IgD-negative memory B cell (primary cell): ENCODE measurements at places on chromosomes 2 and 18. TPM values are rescaled to one million over a fixed set of nuclear protein-coding genes. Genes with fewer than 3 reads are reported as not detected.

The MYO3B gene
- polyA plus RNA-seq: 0.23 TPM

The POMC gene
- polyA plus RNA-seq: 10.1 TPM

The IER3IP1 gene
- 12.7 TPM for polyA plus RNA-seq

The CWC22 gene
- polyA plus RNA-seq: 25.8 TPM

The PLGLB1 gene
- polyA plus RNA-seq: 1.5 TPM

The GPR155 gene
- 1.6 TPM for polyA plus RNA-seq

The NR4A2 gene
- polyA plus RNA-seq: 22.7 TPM

The MEP1B gene
- 0.35 TPM for polyA plus RNA-seq

The DYSF gene
- 0.34 TPM for polyA plus RNA-seq

The PROKR1 gene
- polyA plus RNA-seq: not detected

The SUMO1 gene
- polyA plus RNA-seq: 138 TPM

The TRIP12 gene
- polyA plus RNA-seq: 51.5 TPM

The PEX13 gene
- 10.0 TPM for polyA plus RNA-seq

The DSEL gene
- not detected for polyA plus RNA-seq

The FAHD2B gene
- 13.6 TPM for polyA plus RNA-seq

The SSB gene
- 116 TPM for polyA plus RNA-seq

The GCG gene
- polyA plus RNA-seq: not detected

The PIEZO2 gene
- polyA plus RNA-seq: not detected

The ARL5A gene
- polyA plus RNA-seq: 70.7 TPM

The STAT1 gene
- 73.8 TPM for polyA plus RNA-seq

The FSHR gene
- polyA plus RNA-seq: not detected

The NCKAP5 gene
- not detected for polyA plus RNA-seq

The C2orf92 gene
- 1.4 TPM for polyA plus RNA-seq

The PLEKHA3 gene
- 36.5 TPM for polyA plus RNA-seq

The GTF2A1L gene
- not detected for polyA plus RNA-seq

The MYO5B gene
- polyA plus RNA-seq: 1.2 TPM

The HRH4 gene
- not detected for polyA plus RNA-seq

The HOXD8 gene
- not detected for polyA plus RNA-seq

The TOGARAM2 gene
- polyA plus RNA-seq: 0.28 TPM

The GKN1 gene
- polyA plus RNA-seq: not detected

The PCARE gene
- not detected for polyA plus RNA-seq

The CCDC178 gene
- polyA plus RNA-seq: not detected

The NT5DC4 gene
- polyA plus RNA-seq: not detected

The C1QL2 gene
- not detected for polyA plus RNA-seq

The MC2R gene
- not detected for polyA plus RNA-seq

The SULT1C2 gene
- polyA plus RNA-seq: not detected

The ACMSD gene
- polyA plus RNA-seq: not detected

The CKAP2L gene
- not detected for polyA plus RNA-seq

The ITPRIPL1 gene
- polyA plus RNA-seq: 4.4 TPM

The IL36B gene
- not detected for polyA plus RNA-seq

The NXPH2 gene
- polyA plus RNA-seq: not detected

The PSMG2 gene
- 95.7 TPM for polyA plus RNA-seq

The LYG2 gene
- polyA plus RNA-seq: not detected

The TUBA4B gene
- not detected for polyA plus RNA-seq

The CD8B gene
- 1.1 TPM for polyA plus RNA-seq

The ZC3H6 gene
- 7.5 TPM for polyA plus RNA-seq

The HOXD13 gene
- not detected for polyA plus RNA-seq
